ENCODE measurements at places on chromosomes 12 and 14.

GRCh38 chr12:13000616-13000924, 505 bp upstream of the HEBP1 start:
- no peak for DNase-seq

- no peak for DNase-seq
Observed at GRCh38 chr14:68794851-68795596, 2.2 kb upstream of the ZFP36L1 start.

DNA sequence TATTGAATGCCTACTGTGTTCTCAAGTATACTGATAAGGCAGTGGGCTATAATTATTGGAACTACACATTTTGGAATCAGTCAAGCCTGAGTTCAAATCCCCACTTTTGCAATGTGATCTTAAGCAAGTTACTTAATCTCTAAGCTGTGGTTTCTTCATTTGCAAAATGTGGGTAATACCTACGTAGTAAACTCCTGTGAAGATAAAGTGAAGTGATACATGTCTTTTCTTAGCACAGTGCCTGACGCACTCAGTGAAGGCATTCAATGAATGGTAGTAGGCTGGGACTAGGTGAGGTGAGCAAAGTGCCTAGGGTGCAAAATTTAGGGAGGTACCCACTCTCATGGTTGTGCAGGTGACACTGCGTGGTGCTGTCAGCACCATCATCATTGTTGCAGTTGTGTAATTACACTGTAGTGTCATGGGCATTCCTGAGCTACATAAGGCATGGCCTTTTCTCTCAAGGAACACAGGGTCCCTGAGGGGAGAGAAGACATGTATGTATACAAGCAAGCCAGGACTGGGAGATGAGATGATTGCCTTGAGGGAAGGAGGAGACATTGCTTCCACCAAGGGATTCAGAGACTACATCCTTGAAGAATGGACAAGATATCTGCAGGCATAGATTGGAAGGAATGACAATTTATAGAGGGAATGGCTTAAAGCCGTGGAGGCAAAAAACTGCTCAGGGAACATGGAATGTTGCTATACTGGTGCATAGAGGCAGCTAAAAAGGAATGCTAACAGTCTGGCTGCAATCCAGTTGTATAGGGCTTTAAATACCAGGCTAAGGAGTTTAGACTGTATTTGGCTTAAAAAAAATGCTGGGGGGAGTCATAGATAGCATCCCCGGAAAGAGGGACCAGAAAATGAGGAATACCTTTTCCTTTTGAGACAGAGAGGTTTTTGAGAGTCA, 129.2 kb upstream of the ARHGAP5 start:
- no peak for DNase-seq

- DNase-seq = no peak
Observed at GRCh38 chr12:96040305-96041133, 5.1 kb upstream of the LTA4H start.

- no peak for DNase-seq
Observed at GRCh38 chr12:50425589-50426258, 25.0 kb downstream of the LARP4 start.

DNA sequence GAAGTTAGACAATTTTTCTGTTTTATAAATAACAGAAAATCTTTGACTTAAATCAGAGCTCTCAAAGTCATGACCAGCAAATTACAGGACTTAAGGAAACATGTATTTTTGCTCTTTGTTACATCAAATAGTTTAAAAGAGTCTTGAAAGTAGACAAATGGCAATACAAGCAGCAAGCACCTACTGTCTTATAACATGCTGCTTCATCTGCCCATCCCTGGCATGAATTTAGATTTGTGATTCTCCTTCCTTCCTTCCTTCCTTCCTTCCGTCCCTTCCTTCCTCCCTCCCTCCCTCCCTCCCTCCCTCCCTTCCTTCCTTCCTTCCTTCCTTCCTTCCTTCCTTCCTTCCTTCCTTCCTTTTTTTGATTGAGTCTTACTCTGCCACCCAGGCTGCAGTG, 715.6 kb upstream of the FLRT2 start:
- DNase-seq = no peak

DNA sequence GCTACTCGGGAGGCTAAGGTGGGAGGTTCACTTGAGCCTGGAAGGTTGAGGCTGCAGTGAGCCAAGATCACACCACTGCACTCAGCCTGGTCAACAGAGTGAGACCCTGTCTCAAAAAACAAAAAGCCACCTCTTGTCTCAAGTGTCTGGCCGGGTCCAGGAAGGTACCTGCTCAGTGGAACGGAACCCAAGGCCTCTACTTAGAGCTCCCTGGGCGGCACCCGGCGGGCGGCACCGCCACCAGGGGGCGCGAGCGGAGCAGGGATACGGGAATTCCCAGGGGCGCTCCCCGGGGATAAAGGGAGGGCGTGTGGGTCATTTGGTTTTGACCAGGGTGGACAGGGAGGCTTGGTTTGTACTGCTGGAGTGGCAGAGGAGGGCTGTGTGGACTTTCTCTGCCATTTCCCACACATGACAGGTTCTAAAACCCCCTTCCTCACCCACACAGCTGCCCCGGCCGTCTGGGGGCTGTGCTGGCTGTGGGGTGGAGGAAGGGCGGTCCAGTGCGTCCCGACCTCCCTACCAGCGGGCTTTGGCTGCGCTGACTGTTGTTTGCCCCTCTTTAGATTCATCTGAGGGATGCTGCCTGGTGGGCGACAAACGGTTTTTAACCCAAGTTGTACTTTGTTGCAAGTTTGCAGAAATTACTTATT, 91.4 kb downstream of the SETD3 start:
- peak; percentile 30 for DNase-seq

- no peak for DNase-seq
Observed at GRCh38 chr14:49114161-49114893, 471.9 kb downstream of the RPS29 start.

DNA sequence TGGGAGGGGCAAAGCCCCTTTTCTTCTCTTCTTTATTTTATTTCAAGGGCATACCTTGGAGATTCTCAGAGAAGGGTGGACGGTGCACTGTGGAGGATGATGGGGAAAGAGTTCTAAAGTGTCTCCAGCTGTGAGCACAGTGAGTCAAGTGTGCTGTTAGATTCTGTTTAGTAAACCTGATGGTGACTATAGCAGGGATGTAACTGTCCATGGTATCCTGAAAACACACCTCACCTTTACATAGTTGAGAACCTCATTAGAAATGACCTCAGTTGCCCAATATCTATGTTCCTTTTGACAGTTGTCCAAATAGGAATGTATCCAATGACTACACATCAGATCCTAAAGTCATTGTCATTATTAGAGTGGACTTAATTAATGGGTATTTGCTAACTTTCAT, 38.0 kb downstream of the CNTN1 start:
- DNase-seq = no peak

GRCh38 chr12:96020314-96021003, 14.9 kb downstream of the LTA4H start:
- no peak for DNase-seq

DNA sequence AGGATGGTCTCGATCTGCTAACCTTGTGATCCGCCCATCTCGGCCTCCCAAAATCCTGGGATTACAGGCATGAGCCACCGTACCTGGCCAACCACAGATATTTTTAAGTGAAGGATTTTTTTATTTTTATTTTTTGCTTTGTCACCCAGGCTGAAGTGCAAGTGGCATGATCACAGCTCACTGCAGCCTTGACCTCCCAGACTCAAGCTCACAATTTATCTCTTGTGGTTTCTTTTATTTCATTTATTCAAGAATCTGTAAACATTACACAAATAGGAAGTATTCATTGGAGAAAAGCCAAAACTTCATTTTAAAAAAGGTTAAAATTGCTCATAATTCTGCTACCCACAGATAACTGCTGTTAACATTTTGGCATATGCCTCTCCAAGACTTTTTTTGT, 13.3 kb downstream of the MOAP1 start:
- no peak for DNase-seq

GRCh38 chr12:113524495-113524894, 52.8 kb upstream of the LHX5 start:
- DNase-seq = no peak

DNA sequence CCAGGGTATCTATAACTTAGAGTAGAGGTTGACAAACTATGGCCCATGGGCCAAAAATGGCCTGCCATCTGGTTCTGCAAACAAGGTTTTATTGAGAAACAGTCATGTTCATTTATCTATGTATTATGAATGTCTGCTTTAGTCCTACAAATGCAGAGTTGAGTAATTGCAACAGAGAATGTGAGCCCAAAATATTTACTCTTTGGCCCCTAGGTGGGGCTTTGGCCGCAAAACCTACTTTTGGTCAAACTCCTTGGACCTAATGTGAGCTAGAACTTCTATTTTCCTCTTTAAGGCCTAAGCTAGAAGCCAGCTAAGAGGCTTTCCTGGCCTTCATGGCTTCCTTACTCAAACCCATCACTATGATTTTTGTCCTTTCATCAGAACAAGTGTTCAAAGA, 379.1 kb downstream of the NELL2 start:
- no peak for DNase-seq

DNA sequence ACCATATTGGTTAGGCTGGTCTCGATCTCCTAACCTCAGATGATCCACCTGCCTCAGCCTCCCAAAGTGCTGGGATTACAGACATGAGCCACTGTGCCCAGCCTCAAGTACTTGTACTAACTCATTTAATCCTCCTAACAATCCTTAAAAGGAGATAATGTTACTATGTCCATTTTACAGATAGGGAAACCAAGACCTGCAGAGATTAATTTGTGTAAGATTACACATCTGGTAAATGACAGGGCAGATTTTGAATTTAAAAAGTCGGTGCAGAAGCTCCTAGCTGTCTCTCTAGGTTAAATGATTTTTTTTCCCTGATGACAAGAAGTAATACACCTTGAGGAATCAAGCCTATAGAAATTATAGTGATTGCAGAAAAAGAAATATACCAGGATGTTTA, 13.7 kb upstream of the HECTD1 start:
- DNase-seq = no peak

GRCh38 chr14:29587761-29588470, 339.7 kb downstream of the PRKD1 start:
- DNase-seq = no peak

DNA sequence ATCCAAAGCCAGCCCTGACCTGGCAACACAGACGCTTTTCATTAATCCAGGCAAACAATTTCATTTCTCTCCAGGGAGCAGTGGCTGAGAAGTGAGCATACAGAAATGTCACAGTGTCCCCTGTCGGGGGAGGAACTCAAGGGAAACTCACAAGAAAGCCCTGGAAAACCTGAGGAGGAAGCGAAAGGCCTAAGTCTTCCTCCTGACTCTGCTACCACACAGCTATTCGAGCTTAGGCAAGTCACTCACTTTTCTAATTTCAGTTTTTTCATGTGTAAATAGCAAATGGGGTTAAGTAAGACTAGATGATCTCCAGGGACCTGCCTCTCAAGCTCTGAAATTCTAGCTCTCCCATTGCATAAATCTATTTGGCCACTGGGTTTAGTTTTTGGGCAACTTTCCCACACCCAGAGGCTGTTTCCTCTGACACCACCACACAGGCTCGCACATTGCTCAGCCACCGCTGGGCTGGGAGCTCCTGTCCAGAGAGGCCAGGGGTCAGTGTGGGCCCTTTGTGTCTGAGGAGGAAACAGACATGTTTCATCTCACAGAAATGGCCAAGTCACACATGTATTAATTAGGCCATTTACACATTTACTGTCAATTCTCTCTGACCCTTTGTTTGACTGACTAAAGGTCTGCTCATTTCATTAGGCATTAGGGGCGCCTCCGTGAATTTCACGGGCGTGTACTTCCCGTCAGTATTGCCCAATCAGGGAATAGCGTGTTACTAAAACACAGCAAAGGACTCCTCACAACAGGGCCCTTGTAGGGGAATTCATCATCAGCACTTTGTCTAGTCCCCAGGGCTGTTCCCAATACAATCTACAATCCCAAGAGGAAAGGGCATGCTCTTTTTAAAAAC, 9.8 kb upstream of the PNMA1 start:
- DNase-seq = no peak

DNA sequence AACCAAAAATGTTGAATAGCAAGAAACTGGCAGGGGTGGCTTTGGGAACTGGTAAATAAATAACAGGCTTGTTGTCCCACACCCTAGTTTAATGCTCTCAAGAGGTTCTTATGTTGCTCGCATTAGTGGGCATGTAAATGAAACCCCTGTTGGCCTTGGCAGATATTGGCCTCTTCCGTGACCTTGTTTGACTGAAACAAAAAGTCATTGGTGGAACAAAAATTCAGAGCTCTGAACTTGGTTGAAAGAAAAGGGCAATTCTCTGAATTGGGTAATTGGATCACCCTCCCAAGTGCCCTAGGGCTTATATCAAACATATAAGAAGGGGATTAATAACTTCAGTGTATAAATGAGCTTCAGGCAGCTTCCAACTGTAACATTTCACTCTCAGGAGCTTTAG, 426.2 kb downstream of the ZFP36L1 start:
- DNase-seq = no peak

- DNase-seq = no peak
Observed at GRCh38 chr12:101806265-101806664, 24.5 kb downstream of the GNPTAB start.

DNA sequence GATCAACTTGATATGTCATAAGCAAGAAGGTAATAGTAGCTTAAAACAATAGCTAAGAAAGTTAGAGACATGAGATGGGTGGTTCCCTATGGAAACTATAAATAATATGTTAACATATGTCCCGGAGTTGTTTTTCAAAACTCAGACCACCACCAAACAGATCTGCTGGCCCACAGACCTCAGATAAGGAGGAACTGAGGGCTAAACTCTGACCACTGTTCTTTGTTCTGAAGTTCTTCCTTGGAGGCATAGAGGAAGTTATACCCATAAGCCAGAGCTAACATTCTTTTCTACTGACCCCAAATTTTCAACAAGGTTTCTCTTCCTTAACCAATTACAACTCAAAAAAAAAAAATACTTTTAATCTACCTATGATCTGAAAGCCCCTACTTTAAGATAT, 156.1 kb upstream of the FSCB start:
- no peak for DNase-seq

DNA sequence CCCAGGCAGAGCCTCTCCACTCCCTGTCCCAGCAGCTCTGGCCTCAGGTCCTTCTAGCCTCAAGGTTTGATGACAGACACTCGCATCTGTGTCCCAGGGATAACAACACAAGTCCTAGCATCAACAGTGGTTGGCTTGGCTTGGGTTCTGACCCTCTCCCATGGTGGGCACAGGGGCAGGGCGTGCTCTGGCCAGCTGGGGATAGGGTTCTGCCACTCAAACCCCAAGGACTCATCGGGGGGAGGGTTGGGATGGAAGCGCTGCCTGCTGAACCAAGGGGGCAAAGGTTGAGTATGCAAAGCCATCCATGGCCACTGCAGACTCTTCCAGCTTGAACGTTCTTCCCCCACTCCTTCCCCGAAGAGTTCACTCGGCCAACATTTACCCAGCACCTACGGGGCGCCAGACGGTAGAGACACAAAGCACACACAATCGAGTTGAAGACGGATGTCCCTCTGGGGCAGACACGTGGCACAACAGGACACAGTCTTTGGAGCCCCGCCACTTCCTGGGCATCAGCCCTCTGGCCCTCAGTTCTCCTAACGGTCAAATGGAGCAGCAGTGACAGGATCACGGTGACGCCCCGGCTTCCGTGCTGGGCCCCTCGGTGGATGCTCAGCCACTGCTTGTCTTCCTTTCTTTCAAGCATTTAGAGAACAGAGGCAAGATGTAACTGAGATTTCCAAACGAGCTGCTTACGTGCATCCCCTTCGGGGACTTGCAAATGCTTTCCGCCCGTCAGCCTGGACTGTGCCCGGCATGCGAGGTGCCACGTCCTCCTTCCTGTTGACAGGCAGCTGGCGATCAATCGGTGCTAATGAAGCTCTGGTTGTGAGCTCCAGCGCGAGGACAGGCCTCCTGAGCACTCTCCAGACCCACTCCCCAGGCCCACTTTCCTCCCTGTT, 42.6 kb downstream of the DLK1 start:
- DNase-seq = no peak

- DNase-seq = no peak
Observed at GRCh38 chr14:53790731-53791500, 165.7 kb downstream of the BMP4 start.

- no peak for DNase-seq
Observed at GRCh38 chr12:69828897-69829296, 3.9 kb downstream of the MYRFL start.
